G401 (cell line): ENCODE measurements at places on chromosomes 1 and 21.

DNA sequence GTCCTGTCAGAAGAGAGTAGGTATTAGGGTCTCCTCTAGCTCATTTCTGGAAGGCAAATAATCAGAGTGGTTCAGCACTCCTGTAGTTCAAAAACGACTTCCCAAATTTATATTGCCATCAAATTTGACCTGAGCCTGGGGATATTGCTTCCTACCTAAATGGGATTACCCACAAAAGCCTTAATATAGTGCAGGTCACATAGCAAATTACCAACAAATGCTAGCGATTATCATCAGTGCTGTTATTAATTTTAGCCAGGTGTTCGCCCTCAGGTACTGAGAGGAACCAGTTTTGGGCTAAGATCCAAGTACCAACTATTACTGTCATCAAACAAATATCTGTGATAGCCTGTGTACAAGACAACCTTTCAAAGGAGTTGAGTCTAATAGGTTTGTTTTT lies 661.8 kb upstream of the PTBP2 start:
- no peak for DNase-seq

DNA sequence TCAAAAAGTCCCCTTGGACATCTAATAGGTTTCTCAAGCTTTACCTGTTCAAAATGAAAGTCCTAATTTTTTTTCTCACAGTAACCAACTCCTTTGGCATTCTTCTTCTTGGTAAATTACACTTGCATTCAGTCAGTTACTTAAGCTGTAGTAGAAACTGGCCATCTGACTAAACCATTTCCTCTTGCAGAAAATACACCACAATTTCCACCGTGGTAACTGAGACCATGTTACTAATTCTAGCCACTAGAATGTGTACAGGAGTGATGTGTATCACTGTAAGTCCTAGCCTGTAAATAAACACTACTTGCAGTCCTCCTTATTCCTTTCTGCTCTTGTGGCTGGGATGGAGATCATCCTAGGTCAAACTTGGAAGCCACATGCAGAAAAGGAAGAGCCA lies 965.4 kb upstream of the TMPRSS15 start:
- no peak for DNase-seq

- no peak for DNase-seq
These were observed 28.1 kb upstream of the COL6A2 start for GRCh38 chr21:46069719-46070279.

GRCh38 chr1:108610073-108610472 lies 50.2 kb downstream of the EEIG2 start:
- no peak for DNase-seq

GRCh38 chr1:29017975-29018712 lies 103.8 kb downstream of the EPB41 start:
- DNase-seq: no peak

DNA sequence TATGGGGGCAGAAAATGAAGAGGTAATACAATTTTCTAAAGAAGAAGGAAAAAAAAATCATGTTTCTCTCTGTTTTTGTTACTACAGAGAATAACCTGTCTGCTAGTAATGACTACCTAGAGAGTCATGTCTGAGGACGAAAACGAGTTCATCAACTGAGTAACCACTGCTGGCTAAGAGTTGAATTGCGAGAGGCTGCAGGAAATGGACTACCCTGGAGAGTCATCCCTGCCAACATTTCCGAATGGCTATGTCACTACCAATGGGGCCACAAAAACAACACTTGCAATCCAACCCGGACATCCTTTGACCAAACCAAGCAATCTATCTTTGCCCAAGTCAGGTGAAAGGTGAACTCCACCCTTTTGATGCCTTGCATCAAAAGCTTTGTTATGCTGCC lies 120.6 kb downstream of the FCRL5 start:
- DNase-seq: no peak

- no peak for DNase-seq
These were observed 3.9 kb upstream of the P3R3URF start for GRCh38 chr1:46180082-46180616.

GRCh38 chr1:15031251-15031933 lies 122.2 kb upstream of the TMEM51 start:
- DNase-seq: no peak

- no peak for DNase-seq
These were observed 192.2 kb upstream of the NRIP1 start for GRCh38 chr21:15256996-15257395.

- peak; percentile 40 for DNase-seq
These were observed 209.5 kb downstream of the TOMM20 start for GRCh38 chr1:234918961-234919761.

GRCh38 chr1:36956570-36956969 lies 77.7 kb downstream of the GRIK3 start:
- no peak for DNase-seq

- DNase-seq: no peak
These were observed 6.4 kb downstream of the NUAK2 start for GRCh38 chr1:205315008-205315618.

GRCh38 chr1:56833088-56833487 lies 13.9 kb upstream of the FYB2 start:
- DNase-seq: no peak

- no peak for DNase-seq
These were observed 3.5 kb upstream of the ARF1 start for GRCh38 chr1:228079013-228079412.

- no peak for DNase-seq
These were observed 30.8 kb upstream of the PTPRF start for GRCh38 chr1:43499898-43500297.

GRCh38 chr1:33380811-33381210 lies 50.1 kb downstream of the PHC2 start:
- DNase-seq: no peak

DNA sequence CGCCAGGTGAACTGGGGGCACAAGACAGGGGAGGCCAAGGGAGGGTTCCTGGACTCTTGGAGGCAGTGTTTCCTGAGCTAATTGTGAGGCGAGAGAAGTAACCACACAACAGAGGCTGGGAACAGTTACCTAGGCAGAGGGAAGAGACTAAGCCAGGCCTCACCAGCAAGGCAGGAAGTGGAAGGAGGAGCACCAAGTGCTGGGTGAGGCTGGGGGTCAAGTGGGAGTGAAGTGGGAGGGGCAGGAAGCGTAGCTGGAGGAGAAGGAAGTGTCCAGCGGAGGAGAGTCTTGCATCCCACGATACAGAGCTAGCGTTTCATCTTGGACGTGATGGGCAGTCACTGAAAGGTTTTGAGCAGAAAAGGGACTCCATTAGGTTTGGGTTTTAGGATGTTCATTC lies 48.3 kb upstream of the CAPZB start:
- DNase-seq: no peak

- DNase-seq: no peak
These were observed at the start of gene CD34 for GRCh38 chr1:207910591-207911354. CD34 (minus strand) TSS chr1:207911125; CDS start chr1:207911080, 45 bp downstream.

DNA sequence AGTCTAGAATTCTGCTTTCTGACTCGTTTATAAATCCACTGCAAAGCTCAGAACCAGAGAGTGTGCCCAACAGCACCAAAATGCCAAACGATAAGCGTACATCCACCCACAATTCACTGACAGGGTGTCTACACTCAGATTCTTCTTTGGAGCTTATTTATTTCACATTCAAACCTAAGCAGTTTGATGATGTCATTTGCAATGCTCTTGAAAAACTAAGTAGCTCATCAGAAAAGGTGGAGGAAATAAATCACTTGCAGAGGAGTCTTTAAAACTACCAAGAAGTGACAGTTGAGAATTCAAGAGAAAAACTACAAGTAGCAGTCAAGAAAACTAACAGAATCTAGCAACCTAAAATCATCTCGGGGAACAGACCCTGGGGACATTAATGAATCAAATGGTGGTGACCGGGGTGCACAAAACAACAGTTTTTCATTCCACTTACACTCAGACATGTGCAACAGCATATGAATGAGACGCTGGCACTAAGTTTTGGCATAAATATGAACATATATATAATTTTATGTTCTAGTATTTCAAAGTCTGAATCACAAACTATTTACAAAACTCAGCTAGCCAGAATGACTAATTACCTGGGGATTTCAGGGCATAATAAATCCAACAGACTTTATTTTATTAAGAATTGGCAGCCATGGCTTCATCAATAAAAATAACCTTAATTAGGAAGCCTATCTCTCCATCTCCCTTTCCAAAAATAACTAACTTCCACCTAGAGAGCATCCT lies 119.4 kb downstream of the SIPA1L2 start:
- no peak for DNase-seq

DNA sequence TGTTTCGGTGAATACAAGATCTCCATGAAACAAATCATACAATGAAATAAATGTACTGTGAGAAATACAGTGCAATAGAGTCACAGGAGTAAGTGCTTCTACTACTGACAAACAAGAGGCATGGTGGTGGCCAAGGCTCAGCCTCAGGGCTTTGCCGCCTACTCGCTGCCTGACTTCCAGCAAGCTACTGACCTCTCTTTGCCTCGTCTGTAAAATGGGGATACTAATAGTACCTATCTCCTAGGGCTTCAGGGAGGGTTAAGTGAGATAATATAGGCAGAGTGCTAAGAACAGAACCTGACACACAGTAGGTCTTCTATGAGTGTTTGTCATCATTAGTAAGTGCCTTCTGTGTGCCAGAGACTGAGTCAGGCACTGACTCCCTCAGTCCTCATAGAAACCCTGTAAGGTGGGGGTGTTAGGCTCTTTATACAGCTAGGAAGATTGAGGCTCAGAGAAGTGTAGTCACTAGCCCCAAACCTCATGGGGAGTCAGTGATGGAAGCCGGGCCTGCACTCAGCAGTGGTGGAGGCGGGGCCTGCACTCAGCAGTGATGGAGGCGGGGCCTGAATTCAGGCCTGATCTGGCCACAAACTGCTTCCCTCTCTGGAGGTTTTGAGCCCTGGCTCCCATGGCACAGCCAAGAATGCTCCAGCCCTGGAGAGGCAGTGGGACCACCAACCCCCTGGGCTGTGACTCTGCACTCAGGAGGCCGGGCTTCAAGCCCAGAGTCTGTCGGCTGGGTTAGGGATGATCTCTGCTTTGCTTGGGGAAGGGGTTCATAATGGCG lies 6.8 kb downstream of the BSND start:
- DNase-seq: no peak

- no peak for DNase-seq
These were observed 19.2 kb downstream of the NLRP3 start for GRCh38 chr1:247435030-247435758.

- DNase-seq: no peak
These were observed 26.7 kb downstream of the C1orf146 start for GRCh38 chr1:92244376-92244775.

DNA sequence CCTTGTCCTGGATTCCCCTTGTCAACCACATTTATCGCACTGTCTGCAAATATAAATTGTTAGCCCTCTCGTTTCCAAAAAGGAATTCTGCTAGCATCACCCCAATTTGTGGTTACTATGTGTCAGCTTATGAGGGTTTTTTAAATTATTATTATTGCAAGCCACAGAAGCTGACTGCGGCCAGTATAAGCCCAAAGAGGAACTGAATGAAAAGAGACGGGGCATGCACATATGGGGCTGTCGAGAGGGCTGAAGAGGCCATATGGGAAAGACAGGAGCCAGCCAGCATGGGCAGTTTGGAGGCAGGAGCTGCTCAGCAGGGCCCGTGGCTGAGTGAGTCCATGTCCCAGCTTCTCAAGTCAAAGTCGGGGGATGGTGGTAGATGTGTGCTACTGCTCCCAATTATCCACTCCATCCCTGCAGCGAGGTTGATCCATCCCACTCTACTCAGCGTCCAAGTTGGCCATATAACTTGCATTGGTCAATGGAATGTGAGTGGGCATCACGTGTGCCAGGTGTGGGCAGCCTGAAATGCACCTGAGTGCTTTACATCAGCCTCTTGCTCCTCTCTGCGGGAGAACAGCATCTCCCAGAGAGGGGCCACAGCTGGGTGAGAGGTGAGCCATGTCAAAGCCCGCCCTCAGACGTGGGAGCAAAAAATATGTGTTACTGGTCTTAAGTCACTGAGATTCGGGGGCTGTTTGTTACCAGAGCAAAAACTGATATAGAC lies 37.6 kb upstream of the LDLRAP1 start:
- peak; percentile 94 for DNase-seq

- DNase-seq: peak; percentile 32
These were observed 43.9 kb upstream of the PWP2 start for GRCh38 chr21:44063151-44063912.

- no peak for DNase-seq
These were observed 109.1 kb downstream of the SLC45A1 start for GRCh38 chr1:8426996-8427395.

DNA sequence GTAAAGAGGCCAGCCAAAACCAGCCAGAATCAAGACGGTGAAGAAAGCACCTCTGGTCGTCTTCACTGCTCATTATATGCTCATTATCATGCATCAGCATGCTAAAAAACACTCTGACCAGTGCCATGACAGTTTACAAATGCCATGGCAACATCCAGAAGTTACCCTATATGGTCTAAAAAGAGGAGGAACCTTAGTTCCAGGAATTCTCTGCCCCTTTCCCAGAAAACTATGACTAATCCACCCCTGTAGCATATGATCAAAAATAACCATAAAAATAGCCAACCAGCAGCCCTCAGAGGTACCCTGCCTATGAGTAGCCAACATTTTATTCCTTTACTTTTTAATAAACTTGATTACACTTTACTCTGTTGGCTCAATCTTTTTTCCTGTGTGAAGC lies 34.2 kb upstream of the PBX1 start:
- DNase-seq: no peak

DNA sequence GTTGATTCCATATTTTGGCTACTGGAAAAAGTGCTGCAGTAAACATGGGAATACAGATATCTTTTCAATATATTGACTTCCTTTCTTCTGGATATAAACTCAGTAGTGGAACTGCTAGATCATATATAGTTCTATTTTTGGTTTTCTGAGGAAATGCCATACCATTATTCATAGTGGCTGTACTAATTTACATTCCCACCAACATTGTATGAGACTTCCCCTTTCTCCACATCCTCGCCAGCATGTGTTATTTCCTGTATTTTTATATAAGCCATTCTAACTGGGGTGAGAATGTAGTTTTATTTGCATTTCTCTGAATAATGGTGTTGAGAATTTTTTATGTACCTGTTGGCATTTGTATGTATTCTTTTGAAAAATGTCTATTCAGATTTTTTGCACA lies 385.2 kb downstream of the NUF2 start:
- no peak for DNase-seq

DNA sequence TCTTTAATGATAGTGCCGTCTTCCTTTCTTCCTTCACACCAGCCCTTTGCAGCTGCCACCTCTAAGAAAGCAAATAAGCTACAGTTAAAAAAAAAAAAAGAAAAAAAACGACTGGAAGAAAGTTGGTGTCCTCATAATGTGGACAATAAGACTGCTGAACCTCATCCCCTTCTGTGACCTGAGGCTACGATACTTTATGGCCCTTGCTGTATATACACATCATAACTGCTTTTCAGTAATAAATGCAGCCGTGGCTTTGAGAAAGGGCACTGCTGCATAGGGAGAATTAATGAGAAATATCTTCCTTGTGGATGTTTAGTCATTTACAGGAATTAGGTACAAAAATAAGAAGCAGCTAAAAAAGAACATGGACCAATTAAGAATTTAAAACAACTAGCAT lies 333.8 kb upstream of the ADGRL2 start:
- no peak for DNase-seq

GRCh38 chr1:228937851-228938536 lies 202.7 kb downstream of the RHOU start:
- DNase-seq: no peak

- DNase-seq: no peak
These were observed 6.1 kb downstream of the SRM start for GRCh38 chr1:11053758-11054137.
